ENCODE measurements at places on chromosomes 3 and 15.

DNA sequence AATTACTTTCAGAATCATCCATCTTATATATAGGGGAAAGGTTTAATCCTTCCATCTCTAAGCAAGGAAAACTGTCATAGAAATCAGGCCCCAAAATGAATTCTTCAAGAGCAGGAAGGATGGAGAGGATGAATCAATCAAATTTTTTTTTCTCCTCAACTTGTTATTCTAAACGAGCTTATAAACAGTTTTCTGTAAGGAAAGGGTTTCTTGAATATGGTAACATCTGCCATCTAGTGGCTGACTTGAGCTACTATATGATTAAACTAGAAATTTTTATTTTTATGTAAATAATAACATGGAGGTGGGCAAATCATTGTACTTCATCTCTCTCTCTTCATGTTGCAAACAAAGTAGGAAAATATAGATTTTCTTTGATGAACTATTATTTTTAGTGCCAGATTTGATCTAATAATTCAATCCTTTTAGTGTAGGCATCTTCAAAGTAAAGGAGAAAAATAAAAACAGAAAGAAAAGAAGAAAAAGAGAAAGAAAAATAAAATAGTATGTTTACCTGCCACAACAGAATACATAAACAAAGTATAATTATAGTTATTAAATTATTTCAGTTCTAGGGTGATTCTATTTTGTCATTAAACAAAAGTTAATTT is 146.6 kb downstream of the SERPINI1 start:
- DNase-seq, result peak; percentile 24

DNA sequence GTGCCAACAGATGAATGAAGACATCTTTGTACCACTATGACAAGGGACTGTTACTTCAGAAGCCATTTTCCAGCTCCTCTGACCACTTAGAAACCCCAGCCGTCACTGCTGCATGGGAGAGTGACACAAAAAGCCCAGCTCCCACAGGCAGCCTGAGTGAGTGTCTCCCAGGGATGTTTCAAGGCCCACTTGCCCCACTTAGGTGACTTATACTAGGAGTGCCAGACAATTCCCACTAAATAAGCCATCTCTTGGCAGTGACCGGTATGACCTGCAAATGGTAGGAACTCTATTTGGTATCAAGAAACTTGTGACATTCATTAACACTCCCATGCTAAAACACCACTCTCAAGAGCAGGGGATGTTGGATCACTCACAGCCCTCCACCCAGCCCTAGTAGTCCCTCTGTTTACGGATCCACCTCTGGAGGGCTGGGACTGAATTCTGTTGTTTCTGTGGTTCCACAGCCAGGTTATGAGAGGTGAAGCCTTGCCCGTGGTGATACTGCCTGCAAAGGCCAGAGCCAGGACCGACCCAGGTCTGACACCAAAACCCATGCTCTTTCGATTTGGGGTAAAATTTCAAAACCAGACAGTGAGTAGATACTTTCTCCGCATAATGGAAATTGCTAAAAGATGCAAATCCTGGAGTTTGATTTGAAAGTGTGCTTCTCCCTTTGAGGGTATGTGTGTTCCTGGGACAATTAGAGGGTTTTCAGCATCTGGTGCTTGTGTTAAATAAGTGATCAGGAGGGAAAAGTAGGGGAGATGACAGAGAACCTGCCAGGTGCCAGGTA is 14.5 kb downstream of the RBP1 start:
- no peak for DNase-seq

- no peak for DNase-seq
Measured at GRCh38 chr3:112514527-112515128, 15.4 kb upstream of the BTLA start.

GRCh38 chr3:46714728-46715506 is 2.8 kb downstream of the PRSS50 start:
- no peak for DNase-seq

GRCh38 chr3:129621626-129622225 is 15.2 kb upstream of the PLXND1 start:
- DNase-seq, result no peak

- DNase-seq, result no peak
Measured at GRCh38 chr3:160130071-160130470, 95.2 kb upstream of the C3orf80 start.

Data from NCI-H2029 treated with DMSO at 0.1 percent for 48 hours (cell line).